ENCODE measurements at places on chromosomes 1 and 21.
A peak's percentile ranks its signal among the peaks of the same experiment; 100 is the strongest.

GRCh38 chr21:37688952-37689659 is 227.2 kb downstream of the KCNJ6 start:
- DNase-seq: no peak

DNA sequence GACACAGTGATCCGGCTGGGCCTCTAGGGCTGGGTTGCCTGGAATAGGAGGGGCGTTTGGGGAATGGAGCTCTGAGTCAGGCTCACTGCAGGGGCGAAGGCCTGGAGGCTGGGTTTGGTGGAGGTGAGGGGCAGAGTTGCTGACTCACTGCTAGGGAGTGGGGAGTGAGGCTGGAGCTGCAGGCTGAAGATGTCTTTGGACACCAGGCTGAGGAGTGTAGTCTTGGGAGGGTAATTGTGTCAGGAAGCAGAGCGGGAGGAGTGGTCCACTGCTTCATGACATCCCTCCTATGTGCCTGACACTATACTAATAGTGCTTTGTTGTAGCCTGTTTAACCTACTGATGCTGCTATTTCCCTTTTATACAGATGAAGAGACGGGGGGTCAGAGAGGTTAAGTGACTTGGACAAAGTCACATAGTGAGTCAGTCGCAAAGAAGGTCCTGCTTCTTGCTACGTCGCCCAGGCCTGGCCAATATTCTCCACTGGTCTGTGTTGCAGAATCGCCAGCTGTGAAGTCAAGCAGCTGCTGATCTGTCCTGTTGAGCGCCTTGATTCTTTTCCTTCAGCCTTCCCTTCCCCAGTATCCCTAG is 13.6 kb downstream of the ACTL8 start:
- DNase-seq: peak; percentile 58

- no peak for DNase-seq
Observed at GRCh38 chr1:212188599-212189351, 96.4 kb upstream of the PPP2R5A start.

GRCh38 chr1:63662056-63662836 is 69.0 kb downstream of the PGM1 start:
- DNase-seq: no peak

DNA sequence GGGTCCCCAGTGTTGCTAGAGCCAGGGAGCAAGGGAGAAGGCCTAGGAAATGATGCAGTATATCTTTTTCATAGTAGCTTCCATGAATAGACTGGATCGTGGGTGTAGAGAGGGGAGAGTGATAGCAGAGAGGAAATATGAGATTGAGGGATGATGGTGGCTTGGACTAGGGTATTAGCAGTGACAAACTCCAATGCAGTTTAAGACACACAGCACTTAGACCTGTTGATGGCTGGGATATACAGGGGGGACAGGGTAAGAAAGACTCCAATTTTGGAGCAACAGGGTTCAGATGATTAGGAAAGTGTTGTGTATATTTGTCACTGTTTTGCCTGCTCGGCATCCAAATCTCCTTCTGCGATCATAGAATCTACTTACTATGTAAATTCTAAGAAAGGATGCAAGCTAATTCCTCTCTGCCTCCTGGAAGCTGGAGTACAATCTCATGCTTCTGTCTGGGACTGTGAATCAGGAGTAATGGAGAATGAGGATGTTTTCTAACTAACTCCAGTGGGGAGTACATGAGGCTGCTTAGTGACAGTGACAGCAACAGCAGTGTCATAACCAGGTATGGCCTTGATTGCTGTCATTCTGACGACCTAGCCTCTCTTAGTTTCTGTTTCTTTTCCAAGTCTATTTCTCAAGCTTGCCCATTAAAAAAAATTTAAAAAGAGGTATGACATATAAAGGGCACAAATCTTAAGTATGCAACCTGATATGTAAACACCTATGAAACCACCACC is 47.5 kb downstream of the SYDE2 start:
- no peak for DNase-seq

Data from ureter (tissue), 1 donor.